NCI-H1694 treated with DMSO at 0.1 percent for 48 hours (cell line): ENCODE measurements at places on chromosomes 11 and 22.

DNA sequence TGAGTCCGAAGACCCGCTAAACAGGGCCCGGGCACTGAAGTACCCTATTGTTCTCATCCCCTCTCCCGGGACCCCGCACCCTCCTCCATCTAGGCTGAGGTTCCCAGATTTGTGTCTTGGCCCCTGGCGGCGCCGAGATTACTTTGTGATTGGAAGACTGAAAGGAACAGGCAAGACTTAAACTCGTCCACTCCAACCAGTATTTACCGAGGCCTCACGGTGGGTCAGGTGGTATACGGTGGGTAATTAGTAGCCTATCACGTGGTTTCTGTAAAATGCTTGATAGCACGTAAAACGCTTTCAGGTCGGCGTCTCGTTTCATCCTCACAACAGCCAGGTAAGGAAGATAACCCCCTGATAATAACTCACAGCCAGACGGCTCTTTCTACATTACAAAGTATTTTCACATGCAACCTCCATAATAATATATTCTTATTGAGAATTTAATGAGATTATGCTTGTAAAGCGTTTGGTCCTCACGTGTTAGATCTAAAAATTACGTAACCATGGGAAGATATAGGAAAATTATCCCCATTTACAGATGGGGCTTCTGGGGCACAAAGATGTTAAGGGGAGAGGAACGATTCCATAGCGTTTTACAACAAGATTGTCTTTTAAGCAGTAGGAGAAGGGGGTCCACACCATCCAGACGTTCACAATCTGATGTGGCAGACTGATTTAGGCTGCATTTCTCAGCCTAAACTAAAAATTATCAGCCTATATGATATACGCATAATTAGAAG, 642 bp upstream of the PIK3C2A start:
- peak; percentile 28 for DNase-seq

GRCh38 chr11:10894666-10895065, 36.8 kb upstream of the ZBED5 start:
- no peak for DNase-seq

- no peak for DNase-seq
These were observed 364.8 kb downstream of the RAB38 start for GRCh38 chr11:87810486-87810885.

DNA sequence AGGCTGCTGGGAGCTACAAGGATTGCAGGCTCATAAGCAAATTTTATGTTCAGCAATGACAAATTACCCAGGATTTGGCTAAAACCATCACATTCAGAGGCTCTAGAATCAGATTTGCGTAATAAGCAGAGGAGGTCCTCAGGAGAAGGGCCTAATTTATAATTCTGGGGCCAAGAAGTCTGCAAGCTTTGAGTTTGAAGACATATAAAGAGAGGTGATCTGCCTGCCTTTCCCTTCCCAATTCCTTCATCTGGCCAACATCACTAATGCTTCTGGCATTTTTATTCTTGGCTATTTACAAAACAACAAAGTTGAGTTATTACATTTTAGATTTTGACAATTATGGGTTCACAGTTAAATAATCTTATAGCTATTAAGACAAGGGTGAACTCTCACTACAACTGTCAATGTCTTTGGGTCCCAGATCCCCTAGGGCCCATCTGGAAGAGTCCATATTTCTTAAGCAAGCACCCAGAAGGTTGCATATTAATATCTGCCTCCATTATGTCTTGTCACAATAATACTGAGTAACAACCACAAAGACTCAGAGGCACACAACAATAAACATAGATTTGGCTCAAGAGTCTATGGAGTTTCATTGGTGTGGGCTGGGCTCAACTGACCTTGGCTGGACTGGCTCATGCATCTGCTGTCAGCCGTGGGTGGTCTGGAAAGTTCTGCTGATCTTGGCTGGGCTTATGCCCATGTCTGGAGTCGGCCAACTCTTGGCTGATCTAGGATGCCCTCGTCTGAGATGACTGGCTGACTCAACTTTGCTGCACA, 67.2 kb upstream of the CD82 start:
- no peak for DNase-seq

- DNase-seq: no peak
These were observed 741 bp upstream of the NAV2 start for GRCh38 chr11:19711911-19712280.

- DNase-seq: no peak
These were observed 53.2 kb downstream of the OR4C6 start for GRCh38 chr11:55714982-55715888.

GRCh38 chr22:29610780-29611179, 7.3 kb downstream of the NF2 start:
- DNase-seq: no peak

GRCh38 chr11:99584830-99585229, 564.1 kb downstream of the CNTN5 start:
- no peak for DNase-seq

DNA sequence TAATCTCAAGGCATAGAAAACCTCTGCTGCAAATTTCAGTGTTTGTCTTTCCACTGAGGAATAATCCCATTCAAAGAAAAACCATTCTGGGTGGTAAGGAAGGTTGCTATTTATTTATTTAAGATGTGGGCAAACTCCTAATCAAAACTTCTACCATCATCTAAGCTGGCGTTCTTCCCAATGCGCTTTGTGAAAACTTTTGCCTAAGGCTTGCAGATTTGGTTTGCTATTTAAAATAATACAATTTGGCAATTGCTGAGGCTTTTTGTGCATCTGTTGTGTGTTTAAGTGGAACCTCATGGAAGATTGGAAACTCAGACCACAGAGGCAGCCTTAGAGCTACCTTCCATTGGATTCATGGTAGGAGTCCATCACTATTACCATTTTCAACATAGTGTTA, 309.0 kb downstream of the BLID start:
- no peak for DNase-seq

GRCh38 chr11:118845369-118845768, 38.3 kb upstream of the CXCR5 start:
- DNase-seq: no peak

GRCh38 chr11:75896843-75897419, 81.9 kb downstream of the UVRAG start:
- peak; percentile 65 for DNase-seq

DNA sequence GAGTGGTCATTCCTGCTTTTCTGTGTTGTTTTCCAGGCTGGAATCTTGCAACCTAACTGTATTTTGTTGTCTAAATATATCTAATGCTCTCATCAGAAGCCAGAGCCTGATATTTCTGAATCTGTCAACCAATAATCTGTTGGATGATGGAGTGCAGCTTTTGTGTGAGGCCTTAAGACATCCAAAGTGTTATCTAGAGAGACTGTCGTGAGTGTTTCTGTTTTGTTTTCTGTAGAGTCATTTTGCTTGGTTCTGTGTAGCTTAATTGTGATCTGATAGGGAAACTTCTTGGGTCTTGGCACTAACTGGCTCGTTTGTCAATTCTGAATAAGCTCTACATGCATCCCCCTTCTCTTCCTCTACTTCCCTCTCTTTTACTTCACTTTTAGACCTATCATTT, 31.2 kb upstream of the RBMXL2 start:
- no peak for DNase-seq

DNA sequence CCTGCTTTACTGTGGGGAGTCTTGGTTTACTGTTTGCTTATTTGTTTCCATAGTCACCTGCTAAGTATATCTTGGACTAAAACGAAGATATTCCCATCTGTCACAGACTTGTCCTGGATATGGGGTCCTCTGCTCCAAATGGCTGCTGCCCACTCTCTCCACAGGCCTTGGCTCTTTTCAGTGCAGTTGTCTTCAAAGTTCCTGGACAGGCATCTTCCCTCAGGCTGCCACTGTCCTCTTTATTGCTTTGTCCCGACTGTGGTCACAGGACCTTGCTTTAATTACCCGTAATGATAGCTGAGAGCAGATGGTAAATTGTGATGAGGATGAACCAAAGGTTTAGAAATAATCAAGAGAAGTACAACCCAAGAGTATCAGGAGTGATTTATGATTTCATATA, 713.9 kb upstream of the CCDC179 start:
- no peak for DNase-seq

DNA sequence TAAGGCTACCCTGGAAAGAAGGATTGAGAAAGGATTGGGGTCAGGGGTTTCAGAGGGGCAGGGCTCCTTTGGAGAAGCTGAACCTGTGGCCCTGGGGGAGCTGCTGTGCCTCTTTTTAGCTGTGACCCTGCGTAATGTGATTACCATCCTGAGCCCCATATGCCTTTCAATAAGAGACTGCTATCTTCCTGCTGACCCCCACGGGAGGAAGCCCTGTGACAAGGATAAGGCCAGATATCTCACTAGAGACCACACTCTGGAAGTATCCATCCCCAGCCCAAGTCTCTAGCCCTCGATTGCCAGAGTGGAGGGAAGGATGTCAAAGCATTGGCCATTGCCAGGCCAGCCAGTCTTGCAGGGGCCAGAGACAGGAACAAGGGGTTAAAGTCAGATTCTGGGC, 4.8 kb upstream of the SLC39A13 start:
- DNase-seq: no peak

- DNase-seq: no peak
These were observed 3.2 kb downstream of the TIMP3 start for GRCh38 chr22:32804531-32805360.

DNA sequence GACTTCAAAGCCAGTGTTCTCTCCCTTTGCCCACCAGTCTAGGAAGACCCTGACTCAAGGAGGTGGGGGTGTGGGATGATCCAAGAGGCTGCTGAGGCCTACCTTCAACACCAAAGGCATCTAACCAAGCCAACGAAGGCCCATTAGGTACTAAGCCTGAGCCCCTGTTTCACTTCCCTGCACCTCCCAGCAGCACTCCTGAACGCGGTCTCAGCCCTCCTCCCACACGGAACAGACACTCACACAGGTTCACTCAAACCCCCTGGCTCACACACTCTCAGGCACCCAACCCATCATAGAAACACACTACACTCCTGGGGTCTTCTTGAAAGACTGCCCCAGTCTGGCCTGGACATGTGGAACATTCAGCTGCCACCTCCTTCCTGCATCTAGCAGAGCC, 40.7 kb downstream of the SLC22A12 start:
- no peak for DNase-seq

DNA sequence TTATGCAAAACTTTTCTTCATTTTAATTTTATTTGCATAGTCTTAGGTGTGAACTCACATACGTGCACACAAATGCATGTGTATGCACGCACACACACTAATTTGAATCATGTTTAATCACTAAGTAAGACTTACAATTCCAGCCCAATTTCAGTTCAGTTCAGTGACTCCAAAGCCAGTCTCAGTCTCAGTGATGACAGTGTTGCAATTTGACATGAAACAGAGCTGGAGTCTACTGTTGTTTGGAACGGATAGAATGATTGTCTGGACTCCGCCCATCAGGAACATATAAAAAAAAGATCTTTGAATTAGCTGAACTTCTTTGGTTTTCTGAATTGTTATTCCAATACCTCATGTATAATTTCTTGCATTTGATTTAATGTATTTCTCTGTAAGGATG, 14.9 kb upstream of the OR51S1 start:
- no peak for DNase-seq

- peak; percentile 72 for DNase-seq
These were observed 647 bp upstream of the PHF21A start for GRCh38 chr11:46121724-46122477.

- no peak for DNase-seq
These were observed 351.4 kb downstream of the ETS1 start for GRCh38 chr11:128235958-128236357.
